Endodermal cell (in vitro differentiated cells): ENCODE measurements at places on chromosomes 7 and 10. TPM values are rescaled to one million over a fixed set of nuclear protein-coding genes. Genes with fewer than 3 reads are reported as not detected.

The CALCR gene
- 15.3 and 16.8 TPM in 2 replicates for total RNA-seq

The GRM3 gene
- 0.16 to 0.91 TPM (median 0.29 TPM) in 3 replicates for total RNA-seq

The RNF133 gene
- 0.59 and 0.86 TPM in 2 replicates for total RNA-seq

The GDF2 gene
- total RNA-seq: not detected in 3 replicates

The SNX13 gene
- total RNA-seq: 24.1 and 32.8 TPM in 2 replicates

The DRGX gene
- total RNA-seq: not detected in 2 replicates

The PCLO gene
- 4.2 to 11.0 TPM (median 5.0 TPM) in 3 replicates for total RNA-seq

The TAS2R3 gene
- total RNA-seq: 1.4 and 1.6 TPM in 2 replicates

The ZNF775 gene
- total RNA-seq: 6.4 to 13.5 TPM (median 10.0 TPM) in 3 replicates

The BTBD16 gene
- not detected in 3 replicates for total RNA-seq

The CTTNBP2 gene
- total RNA-seq: 4.3 and 5.2 TPM in 2 replicates

The VAX1 gene
- 2.0 to 3.5 TPM (median 3.4 TPM) in 3 replicates for total RNA-seq
